ENCODE measurements at places on chromosomes 16 and 17.
A peak's percentile ranks its signal among the peaks of the same experiment; 100 is the strongest.

GRCh38 chr17:57086069-57086930, 1.3 kb downstream of the AKAP1 start:
- DNase-seq, result no peak

- no peak for DNase-seq
Measured at GRCh38 chr16:55035956-55036355, 105.3 kb downstream of the IRX5 start.

GRCh38 chr17:73710095-73710592, 65.9 kb upstream of the SDK2 start:
- peak; percentile 26 for DNase-seq

- no peak for DNase-seq
Measured at GRCh38 chr17:57911834-57912673, 43.2 kb downstream of the CUEDC1 start.

- DNase-seq, result no peak
Measured at GRCh38 chr16:71780521-71781089, 28.0 kb downstream of the AP1G1 start.

- no peak for DNase-seq
Measured at GRCh38 chr17:33135691-33136090, 144.0 kb downstream of the SPACA3 start.

DNA sequence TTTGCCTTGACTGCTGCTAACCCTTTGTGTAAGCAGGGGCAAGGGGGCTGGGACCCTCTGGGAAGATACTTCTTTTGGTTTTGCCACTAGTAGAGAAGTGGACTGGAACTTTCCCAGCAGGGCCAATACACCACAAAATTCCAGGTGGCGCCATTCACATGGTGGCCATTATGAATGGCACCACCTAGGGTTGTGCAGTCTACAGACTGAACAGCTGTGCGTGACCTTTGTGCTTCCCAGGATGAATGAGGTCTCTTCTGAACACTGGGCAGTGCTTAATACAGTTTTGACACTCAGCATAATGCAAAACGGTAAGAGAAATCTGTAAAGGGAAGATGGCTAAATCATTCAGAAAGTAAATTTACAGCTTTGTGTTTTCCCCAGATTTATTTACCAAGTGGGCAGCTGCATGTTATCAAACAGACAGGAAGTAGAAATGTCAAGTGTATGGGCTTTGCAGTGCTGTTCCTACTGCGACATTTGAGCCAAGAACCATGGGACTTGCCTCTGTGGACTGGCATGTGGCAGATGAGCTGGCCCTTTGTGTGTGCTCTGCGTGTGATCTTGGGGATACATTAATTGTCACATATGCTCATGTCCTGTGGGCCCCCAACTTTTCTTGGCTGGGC, 9.2 kb downstream of the SYT17 start:
- no peak for DNase-seq

DNA sequence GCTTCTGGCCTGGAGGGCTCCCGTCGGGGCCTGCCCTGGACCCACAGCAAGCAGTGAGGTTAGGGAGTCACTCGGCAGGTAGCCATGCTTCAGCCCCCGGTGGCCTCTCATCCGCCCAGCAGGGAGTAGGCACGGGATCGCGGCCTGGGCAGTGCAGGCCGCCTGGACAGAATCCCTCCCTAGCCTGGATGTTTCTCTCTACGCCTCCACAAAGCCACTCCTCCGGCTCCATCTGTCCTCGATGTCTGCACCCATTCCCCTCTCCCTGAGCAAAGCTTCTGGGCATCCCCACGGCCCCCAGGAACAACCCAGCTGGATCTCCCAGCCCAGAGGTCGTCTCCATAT, 145.2 kb downstream of the RBFOX3 start:
- DNase-seq, result no peak

DNA sequence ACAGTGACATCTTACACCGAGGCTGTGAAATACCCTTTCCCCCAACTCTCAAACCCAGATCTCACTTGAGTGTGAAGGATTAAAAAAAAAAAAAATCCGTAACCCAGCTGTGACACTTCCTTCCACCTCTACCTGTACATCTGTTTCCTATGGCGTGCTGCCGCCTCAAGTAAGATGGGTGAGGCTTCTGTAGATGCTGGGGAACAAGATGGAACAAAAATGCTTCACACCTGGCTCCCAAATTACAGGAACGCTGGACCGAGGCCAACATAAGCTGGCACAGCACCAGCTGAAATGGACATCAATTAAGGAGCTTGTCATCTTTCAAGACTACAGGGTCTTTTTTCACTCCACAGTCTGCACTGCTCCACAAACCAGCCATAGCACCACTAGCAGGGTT, 95.9 kb downstream of the HIC1 start:
- no peak for DNase-seq
